Activated T-helper 1 cell treated with anti-CD3 and anti-CD28 coated beads, Interleukin-12 subunit alpha, Interleukin-12 subunit beta, Interleukin-2, Interleukin-4 antibody, amounts not matched to agents 30 ng/mL and 10 ng/mL and 1 ng/mL, durations not matched to agents 14 hours and 24 hours and 36 hours (primary cell): ENCODE measurements at places on chromosomes 11 and 22. TPM values are rescaled to one million over a fixed set of nuclear protein-coding genes. Genes with fewer than 3 reads are reported as not detected.

DNA sequence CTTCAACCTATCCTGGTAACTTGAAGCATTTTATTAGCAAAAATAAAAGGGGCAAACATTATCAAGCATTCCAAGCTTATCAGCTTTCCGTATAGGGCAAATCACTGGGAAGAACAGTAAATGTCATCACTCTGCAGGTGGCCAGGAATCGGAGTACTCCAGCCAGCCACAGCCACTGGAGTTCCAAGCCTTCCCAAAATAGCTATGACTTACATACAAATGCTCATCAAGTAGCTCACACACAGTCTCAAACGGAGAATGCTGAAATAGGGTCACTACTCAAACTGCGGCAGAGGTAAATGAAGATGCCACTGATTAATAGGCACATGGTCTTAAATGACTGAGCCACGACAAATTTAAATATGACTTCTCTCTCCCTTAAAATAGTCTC, 2.1 kb downstream of the USP28 start:
- peak overlapping the region; percentile 96 for H3K4me3 ChIP-seq
- no peak for DNase-seq
- peaks cover 19% of the 10 kb centered on the region for H3K36me3 ChIP-seq
- H3K4me1 ChIP-seq: peaks cover 68% of the 10 kb centered on the region
- no peak overlapping the region for H3K27ac ChIP-seq
- H3K27me3 ChIP-seq: no peaks in the 10 kb centered on the region

DNA sequence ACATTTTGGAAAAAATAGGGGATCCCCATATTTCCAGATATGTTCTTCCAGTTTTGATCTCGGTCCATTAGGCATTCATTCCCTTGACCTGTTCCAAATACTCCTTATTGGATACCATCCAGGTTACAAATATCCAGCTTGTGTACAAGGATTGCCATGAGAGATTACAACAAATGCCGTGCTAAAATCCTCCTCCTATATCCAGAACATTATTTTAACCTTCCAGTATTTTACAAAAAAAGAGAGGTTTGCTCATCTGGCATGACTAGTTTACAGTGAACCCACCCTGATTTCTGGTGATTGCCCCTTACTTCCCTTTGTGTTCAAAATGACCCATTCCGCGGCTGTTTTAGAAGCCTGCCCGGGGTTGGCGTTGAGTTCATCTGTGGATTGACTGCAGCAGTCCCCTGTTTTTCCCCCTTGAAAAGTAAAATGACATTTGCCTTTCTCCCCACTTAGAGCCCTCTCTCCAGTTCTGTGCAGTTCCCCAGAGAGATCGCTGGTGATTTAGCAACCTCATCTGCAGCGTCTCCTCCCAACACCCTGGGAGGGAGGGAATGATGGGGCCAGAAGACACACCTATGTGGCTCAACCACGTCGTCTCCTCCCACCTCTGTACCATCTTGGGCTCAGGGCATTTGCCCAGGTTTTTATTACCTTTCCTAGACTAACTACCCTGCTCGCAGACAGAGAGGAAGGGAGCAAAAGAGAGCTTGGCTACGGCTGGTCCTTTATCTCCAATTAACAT, 73.6 kb downstream of the DSCAML1 start:
- no peak overlapping the region for H3K27ac ChIP-seq
- DNase-seq: no peak
- no peaks in the 10 kb centered on the region for H3K36me3 ChIP-seq
- H3K27me3 ChIP-seq: peaks cover 9% of the 10 kb centered on the region

DNA sequence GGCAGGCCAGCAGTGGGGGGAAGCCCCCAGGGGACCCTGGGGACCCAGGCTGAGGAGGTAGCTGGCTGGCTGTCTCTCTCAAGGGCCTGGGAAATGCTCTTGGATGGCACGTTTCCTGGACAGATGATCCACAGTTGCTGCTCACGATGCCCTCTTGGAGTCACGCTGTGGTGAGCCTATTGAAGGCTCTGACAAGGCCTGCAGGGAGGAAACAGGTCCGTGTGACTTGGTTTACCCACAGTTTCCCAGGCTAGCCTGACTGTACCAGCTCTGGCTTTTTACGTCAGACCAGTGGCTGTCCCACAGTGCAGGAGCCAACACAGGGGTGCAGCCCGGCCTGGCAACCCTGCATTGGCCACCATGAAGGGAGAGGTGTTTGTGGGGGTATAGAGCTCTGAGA, 29.2 kb upstream of the PPARA start:
- H3K4me3 ChIP-seq: no peak overlapping the region
- no peak overlapping the region for H3K27ac ChIP-seq
- no peaks in the 10 kb centered on the region for H3K4me1 ChIP-seq
- H3K27me3 ChIP-seq: peaks cover 2% of the 10 kb centered on the region

DNA sequence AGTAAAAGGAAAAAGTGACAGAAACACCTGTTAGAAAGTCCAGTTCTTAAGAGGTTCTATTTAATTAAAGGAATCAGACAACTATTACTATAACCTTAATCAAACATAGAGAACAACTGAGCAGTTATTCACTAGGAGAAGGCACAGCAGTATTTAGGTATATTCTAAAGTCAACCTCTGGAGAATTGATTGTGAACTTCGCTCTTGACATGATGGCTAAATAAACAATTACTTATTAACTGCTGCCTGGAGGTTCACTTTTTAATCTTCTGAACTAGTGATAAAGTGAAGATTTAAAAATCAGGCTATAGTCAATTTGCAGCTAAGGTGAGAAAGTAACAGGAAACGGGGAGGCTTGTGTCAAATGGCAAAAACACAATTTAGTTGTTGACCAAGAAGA, 557.3 kb downstream of the FAM181B start:
- H3K36me3 ChIP-seq: no peaks in the 10 kb centered on the region
- no peak overlapping the region for H3K27ac ChIP-seq
- no peak for DNase-seq

DNA sequence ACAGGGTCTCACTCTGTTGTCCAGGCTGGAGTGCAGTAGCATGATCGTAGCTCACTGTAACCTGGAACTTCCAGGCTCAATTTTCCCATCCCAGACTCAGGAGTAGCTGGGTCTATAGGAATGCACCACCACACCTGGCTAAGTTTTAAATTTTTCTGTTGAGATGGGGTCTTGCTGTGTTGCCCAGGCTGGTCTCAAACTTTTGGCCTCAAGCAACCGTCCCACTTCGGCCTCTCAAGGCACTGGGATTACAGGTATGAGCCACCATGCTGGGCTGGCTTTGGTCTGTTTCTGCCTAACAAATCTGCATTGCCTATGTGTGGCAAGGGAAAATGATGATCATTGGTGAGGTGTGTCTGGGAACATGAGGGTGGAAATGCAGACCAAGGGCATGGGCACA, 59.3 kb upstream of the CLMP start:
- H3K27me3 ChIP-seq: peaks cover 37% of the 10 kb centered on the region
- no peak for DNase-seq
- no peaks in the 10 kb centered on the region for H3K36me3 ChIP-seq
- no peaks in the 10 kb centered on the region for H3K4me1 ChIP-seq
- H3K4me3 ChIP-seq: no peak overlapping the region

DNA sequence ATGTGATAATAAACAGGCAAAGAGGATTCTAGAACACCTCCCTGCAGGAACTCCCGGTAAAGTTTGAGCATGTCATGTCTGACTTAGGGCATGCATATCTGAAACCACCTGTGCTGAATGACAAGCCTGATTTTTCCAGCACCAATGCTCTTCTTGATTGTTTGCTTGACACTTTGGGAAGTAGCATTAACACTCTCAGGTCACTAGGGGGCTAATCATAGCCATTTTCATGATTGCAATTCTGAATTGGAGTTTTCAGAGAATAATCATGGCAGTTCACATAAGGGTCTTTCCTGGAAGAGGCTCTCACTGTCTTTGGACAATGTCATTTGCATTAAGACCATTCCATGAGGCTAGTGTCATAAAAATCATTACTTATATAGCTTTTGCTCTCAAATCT, 234.4 kb upstream of the MTNR1B start:
- H3K4me1 ChIP-seq: no peaks in the 10 kb centered on the region
- DNase-seq: no peak
- H3K4me3 ChIP-seq: no peak overlapping the region
- H3K27me3 ChIP-seq: no peaks in the 10 kb centered on the region

The H19 gene
- not detected in 2 replicates for total RNA-seq

DNA sequence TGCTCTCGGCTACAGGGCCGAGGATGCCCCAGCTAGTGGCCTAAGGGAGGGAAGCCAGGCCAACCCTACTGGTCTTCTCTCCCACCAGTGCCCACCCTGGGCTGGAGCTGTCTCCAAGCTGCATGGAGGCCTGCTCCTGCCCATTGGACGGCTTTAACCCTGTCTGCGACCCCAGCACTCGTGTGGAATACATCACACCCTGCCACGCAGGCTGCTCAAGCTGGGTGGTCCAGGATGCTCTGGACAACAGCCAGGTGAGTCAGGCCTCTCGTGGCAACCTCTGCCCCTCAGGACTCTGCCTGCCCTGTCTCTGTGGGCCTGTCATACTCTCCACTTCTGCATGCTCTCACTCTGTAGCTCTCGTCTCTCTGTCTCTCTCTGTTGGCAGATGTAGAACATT, 44.1 kb upstream of the TPBGL start:
- no peaks in the 10 kb centered on the region for H3K36me3 ChIP-seq
- H3K4me3 ChIP-seq: no peak overlapping the region
- no peaks in the 10 kb centered on the region for H3K4me1 ChIP-seq
- DNase-seq: no peak

GRCh38 chr22:36311386-36312085, 58.6 kb downstream of the APOL1 start:
- H3K4me3 ChIP-seq: no peak overlapping the region
- DNase-seq: no peak
- no peaks in the 10 kb centered on the region for H3K27me3 ChIP-seq
- no peaks in the 10 kb centered on the region for H3K4me1 ChIP-seq
- no peak overlapping the region for H3K27ac ChIP-seq

- H3K27ac ChIP-seq: peak overlapping the region; percentile 25
- peaks cover 26% of the 10 kb centered on the region for H3K36me3 ChIP-seq
- no peak for DNase-seq
- H3K27me3 ChIP-seq: no peaks in the 10 kb centered on the region
- no peak overlapping the region for H3K4me3 ChIP-seq
Measured at GRCh38 chr11:14746857-14747395, 103.3 kb downstream of the PDE3B start.

The MS4A1 gene
- total RNA-seq: not detected in 2 replicates

The SCT gene
- total RNA-seq: not detected in 2 replicates

The LRP4 gene
- total RNA-seq: 0.08 and 0.15 TPM in 2 replicates

The NOX4 gene
- not detected in 2 replicates for total RNA-seq
